ENCODE measurements at places on chromosomes 1 and 21. TPM values are rescaled to one million over a fixed set of nuclear protein-coding genes. Genes with fewer than 3 reads are reported as not detected.
A peak's percentile ranks its signal among the peaks of the same experiment; 100 is the strongest.

GRCh38 chr21:25845729-25846256 lies 111.0 kb downstream of the GABPA start:
- H3K36me3 ChIP-seq: no peaks in the 10 kb centered on the region
- no peak overlapping the region for H3K27ac ChIP-seq
- H3K4me1 ChIP-seq: peaks cover 6% of the 10 kb centered on the region
- no peak for DNase-seq

DNA sequence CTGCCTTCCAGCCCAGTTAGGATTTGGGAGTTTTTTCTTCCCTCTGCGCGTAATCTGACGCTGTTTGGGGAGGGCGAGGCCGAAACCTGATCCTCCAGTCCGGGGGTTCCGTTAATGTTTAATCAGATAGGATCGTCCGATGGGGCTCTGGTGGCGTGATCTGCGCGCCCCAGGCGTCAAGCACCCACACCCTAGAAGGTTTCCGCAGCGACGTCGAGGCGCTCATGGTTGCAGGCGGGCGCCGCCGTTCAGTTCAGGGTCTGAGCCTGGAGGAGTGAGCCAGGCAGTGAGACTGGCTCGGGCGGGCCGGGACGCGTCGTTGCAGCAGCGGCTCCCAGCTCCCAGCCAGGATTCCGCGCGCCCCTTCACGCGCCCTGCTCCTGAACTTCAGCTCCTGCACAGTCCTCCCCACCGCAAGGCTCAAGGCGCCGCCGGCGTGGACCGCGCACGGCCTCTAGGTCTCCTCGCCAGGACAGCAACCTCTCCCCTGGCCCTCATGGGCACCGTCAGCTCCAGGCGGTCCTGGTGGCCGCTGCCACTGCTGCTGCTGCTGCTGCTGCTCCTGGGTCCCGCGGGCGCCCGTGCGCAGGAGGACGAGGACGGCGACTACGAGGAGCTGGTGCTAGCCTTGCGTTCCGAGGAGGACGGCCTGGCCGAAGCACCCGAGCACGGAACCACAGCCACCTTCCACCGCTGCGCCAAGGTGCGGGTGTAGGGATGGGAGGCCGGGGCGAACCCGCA lies at the start of gene PCSK9:
TSS of gene PCSK9 (plus strand) at position 207 of the 741 bp plus-strand sequence. CDS start at position 497, 290 bp downstream.
- no peaks in the 10 kb centered on the region for H3K36me3 ChIP-seq
- H3K27ac ChIP-seq: no peak within 1 kb of the TSS

DNA sequence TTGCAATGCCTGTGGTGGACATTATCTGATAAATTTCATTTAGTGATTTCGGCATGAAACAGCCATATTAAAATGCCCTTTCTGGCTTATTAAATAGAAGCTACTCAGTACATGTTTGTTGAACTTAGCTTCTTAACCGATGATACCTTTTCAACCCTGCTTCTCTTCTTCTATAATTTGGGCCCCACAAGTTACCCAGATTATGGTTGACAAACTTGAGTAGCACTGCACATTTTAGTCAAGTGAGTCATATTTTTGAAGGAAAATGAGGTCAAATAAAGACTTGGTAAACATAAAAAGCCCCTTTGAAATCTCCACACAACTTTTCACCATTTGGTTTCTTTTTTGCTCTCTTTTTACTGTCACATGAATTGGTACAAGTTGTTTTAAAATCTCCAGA lies 33.8 kb downstream of the GIPC2 start:
- peaks cover 3% of the 10 kb centered on the region for H3K36me3 ChIP-seq
- no peak for DNase-seq
- no peaks in the 10 kb centered on the region for H3K27me3 ChIP-seq

DNA sequence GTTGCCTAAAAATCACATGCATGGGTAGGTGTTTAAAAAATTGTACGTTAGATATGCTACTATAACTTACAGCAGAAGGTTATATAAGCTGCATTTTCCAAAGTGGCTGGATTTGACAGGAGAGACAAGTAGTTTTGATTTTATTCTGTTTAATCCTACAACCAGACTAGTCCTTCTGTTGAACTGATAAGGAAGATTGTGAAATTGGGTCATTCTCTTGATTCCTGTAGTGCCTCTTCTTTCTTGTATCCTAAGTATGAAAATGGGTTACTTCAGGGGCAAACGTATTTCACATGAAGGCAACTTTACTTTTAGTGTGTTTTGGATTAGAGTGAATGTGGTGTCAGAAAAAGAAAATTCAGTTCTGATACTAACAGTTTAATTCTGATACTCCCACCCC lies 19.0 kb downstream of the CDC42 start:
- peaks cover 70% of the 10 kb centered on the region for H3K4me1 ChIP-seq
- H3K36me3 ChIP-seq: peaks cover 54% of the 10 kb centered on the region
- no peak for DNase-seq
- H3K4me3 ChIP-seq: no peak overlapping the region

DNA sequence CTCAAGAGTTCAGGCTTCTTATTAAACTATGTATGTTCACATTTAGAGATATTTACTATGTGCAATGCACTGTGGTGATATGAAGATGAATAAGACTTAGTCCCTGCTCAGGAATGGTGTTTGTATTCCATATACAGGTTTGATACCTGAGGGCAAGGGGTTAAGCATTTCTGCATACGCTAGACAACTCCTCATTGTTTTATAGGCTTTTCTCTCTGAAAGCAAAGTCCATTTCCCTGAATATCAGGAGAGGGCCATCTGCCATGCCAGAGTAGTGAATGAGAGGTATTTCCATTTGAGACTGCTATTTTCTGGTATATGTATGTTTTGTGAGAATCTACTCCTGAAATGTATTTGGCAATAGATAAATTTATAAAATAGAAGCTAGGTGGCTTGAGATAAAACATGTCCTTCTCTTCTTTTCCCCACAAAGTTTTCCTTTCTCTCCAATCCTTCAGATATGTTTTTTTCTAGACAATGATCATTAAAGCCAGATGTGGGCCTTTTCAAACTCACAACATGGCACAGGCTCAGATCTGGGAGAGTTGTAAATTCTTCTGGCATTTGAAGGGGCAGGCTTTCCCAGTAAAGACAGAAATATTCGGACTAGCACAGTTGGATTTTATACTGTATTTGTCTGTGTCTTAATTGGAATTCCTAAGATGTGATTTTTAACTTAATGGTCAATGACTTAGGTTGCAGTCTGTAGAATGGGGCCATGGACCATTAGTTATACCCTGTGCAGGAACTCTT lies 73.3 kb upstream of the WDR26 start:
- peaks cover 35% of the 10 kb centered on the region for H3K4me1 ChIP-seq
- DNase-seq: no peak
- H3K27ac ChIP-seq: peak overlapping the region; percentile 7
- no peaks in the 10 kb centered on the region for H3K36me3 ChIP-seq
- no peak overlapping the region for H3K4me3 ChIP-seq
- H3K27me3 ChIP-seq: no peaks in the 10 kb centered on the region

GRCh38 chr1:117838911-117839310 lies 90.5 kb downstream of the GDAP2 start:
- peaks cover 7% of the 10 kb centered on the region for H3K36me3 ChIP-seq
- H3K27ac ChIP-seq: no peak overlapping the region
- DNase-seq: no peak
- H3K4me1 ChIP-seq: no peaks in the 10 kb centered on the region

DNA sequence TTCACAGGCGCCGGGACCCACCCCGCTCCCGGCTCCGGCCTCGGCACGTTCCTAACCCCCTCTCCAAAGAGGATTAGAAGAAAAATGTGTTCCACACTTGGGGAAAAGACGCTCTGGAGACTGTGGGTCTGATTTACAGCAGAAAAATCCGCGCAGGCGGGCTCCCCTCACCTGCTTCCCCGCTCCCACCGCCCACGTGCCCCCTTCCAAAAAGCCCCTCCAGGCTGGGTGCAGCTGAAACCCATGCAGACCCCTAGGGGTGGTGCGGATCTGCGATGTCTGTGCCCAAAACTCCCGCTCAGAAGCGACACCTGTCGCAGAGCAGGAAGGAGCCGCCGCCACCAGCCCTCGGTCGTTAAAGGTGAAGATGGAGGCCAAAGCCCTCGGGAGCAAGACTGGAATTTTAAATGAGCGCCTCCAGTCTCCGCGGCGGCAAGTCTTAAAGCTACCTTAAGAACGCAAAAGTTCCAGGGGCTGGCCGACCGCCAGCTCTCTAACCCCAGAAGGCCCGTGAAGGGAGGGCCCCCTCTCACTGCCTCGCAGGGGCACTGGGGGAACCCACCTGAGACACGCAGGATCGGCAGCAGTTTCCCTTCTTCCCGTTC lies 688 bp upstream of the CHD5 start:
- H3K4me3 ChIP-seq: no peak overlapping the region
- peaks cover 39% of the 10 kb centered on the region for H3K27me3 ChIP-seq
- H3K36me3 ChIP-seq: peaks cover 13% of the 10 kb centered on the region
- no peak for DNase-seq

DNA sequence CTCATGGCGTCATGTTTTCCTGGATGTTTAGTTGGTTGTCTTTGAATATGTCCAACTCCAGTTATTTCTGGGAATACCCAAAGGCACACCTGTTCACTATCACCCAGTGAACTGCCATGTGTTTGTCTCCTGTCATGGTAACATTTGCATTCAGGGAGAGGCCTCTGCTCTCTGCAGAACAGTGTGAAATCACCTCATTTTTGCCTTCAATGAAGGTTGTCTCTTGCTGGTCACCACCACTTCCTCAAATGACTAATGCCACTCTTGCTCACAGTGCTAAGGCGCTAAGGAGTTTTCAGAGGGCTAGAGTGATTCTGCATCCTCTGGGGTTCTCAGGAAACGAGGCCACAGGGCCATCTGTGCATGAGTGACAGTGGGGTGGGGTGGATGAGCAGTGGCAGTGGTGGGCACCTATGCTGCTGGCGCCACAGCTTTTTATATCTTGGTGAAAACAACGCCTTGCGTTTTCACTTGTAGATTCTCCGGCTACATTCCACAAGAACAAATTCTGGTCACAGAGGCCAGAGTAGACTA lies 60.0 kb upstream of the ATP5PO start:
- H3K27ac ChIP-seq: peak overlapping the region; percentile 97
- H3K4me3 ChIP-seq: peak overlapping the region; percentile 69
- H3K4me1 ChIP-seq: peaks cover 83% of the 10 kb centered on the region

GRCh38 chr1:205069371-205070125 lies 14.7 kb downstream of the TMEM81 start:
- H3K4me3 ChIP-seq: no peak overlapping the region
- no peaks in the 10 kb centered on the region for H3K27me3 ChIP-seq
- no peaks in the 10 kb centered on the region for H3K4me1 ChIP-seq
- no peak for DNase-seq

DNA sequence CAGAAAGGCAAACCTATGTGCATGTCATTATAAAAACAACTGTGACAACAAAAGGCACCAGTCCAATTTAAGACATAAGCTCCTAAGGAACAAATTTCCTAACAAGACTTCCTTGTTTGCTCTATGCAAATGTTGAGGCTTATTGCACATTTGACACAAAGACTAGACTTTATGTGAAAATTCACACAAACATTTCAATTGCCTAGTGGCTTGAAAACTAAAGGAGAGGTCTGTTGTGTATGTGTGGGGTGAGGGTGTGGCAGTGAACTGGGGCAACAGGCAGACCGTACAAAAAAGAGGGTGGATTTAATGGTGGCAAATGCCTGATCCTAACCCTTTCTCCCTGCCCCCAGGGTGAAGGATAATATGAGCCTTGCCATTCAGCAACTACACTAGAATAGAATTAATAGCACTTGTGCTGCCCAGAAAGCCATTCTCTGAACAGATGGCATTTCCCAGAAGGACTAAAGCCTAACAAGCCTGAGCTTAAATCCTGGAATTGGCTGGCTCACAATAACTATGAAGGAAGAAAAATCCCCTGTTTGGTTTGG lies 73.9 kb downstream of the GLUL start:
- H3K4me3 ChIP-seq: no peak overlapping the region
- no peaks in the 10 kb centered on the region for H3K36me3 ChIP-seq
- DNase-seq: no peak
- peaks cover 8% of the 10 kb centered on the region for H3K27me3 ChIP-seq
- H3K4me1 ChIP-seq: no peaks in the 10 kb centered on the region

DNA sequence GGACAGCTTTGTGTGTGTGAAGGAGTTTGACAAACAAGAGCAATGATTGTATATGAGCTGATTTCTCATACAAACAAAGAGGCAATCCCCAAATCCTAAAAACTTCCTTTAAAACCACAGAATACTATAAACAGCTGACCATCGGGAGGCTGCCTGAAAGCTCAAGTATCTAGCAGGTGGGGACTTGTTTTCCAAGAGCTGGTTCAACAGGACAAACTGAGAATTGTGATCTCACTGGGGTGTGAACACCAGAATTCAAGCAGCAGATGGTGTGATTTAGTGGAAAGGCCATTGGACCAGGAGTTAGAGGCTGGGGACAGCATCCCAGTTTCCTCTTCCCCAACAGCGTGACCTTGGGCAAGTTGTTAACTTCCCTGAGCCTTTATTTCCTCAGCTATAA lies 13.9 kb downstream of the LMX1A start:
- H3K36me3 ChIP-seq: no peaks in the 10 kb centered on the region
- no peak overlapping the region for H3K4me3 ChIP-seq
- no peak overlapping the region for H3K27ac ChIP-seq
- DNase-seq: no peak

GRCh38 chr1:36486439-36487335 lies 4.0 kb upstream of the CSF3R start:
- H3K27me3 ChIP-seq: peaks cover 31% of the 10 kb centered on the region
- H3K36me3 ChIP-seq: no peaks in the 10 kb centered on the region
- H3K4me1 ChIP-seq: peaks cover 7% of the 10 kb centered on the region
- H3K27ac ChIP-seq: no peak overlapping the region
- no peak overlapping the region for H3K4me3 ChIP-seq

GRCh38 chr1:58739856-58740466 lies 40.1 kb upstream of the MYSM1 start:
- peaks cover 13% of the 10 kb centered on the region for H3K27me3 ChIP-seq
- H3K27ac ChIP-seq: no peak overlapping the region
- H3K4me1 ChIP-seq: peaks cover 11% of the 10 kb centered on the region
- no peaks in the 10 kb centered on the region for H3K36me3 ChIP-seq
- DNase-seq: no peak
- no peak overlapping the region for H3K4me3 ChIP-seq

- no peak for DNase-seq
- H3K27me3 ChIP-seq: no peaks in the 10 kb centered on the region
- H3K4me3 ChIP-seq: no peak overlapping the region
- no peak overlapping the region for H3K27ac ChIP-seq
- peaks cover 9% of the 10 kb centered on the region for H3K36me3 ChIP-seq
- H3K4me1 ChIP-seq: peaks cover 62% of the 10 kb centered on the region
Measured at GRCh38 chr1:206690516-206690915, 5.8 kb downstream of the MAPKAPK2 start.

CCDC181 gene
- total RNA-seq: not detected

ESRRG gene
- not detected for total RNA-seq

ABCA4 gene
- not detected for total RNA-seq

THEMIS2 gene
- total RNA-seq: 23.4 TPM

ATP6V1G3 gene
- total RNA-seq: not detected

HAPLN2 gene
- not detected for total RNA-seq

HSPA6 gene
- total RNA-seq: 0.47 TPM

S100A7 gene
- total RNA-seq: not detected
